ENCODE measurements at places on chromosomes 3 and 15. TPM values are rescaled to one million over a fixed set of nuclear protein-coding genes. Genes with fewer than 3 reads are reported as not detected.

Gene CAMP
- total RNA-seq = not detected

Gene WWTR1
- total RNA-seq = 47.7 TPM

DNA sequence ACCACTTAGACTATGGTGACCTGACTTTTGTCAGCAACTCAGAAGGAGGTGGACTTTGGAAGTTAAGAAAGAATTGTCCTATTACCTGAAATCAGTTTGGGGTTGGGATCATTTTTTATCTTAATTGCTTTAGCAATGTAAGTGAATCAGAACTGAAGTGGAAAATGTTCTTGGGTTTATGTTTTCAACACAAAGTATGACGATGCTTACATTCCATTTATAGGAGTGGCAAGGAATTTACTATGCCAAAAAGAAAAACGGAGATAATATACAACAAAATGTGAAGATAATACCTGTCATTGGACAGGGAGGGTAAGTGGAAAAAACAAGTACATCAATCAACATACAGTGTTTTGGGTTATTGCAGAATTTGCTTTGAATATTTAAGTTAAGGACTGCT lies 116.1 kb downstream of the PDE8A start:
- peak; percentile 48 for DNase-seq

- no peak for DNase-seq
Observed at GRCh38 chr3:138199851-138200250, 12.8 kb downstream of the ARMC8 start.

- DNase-seq = no peak
Observed at GRCh38 chr3:186476541-186476940, 67.6 kb downstream of the CRYGS start.

Gene ADAMTS7
- total RNA-seq = 17.4 TPM

DNA sequence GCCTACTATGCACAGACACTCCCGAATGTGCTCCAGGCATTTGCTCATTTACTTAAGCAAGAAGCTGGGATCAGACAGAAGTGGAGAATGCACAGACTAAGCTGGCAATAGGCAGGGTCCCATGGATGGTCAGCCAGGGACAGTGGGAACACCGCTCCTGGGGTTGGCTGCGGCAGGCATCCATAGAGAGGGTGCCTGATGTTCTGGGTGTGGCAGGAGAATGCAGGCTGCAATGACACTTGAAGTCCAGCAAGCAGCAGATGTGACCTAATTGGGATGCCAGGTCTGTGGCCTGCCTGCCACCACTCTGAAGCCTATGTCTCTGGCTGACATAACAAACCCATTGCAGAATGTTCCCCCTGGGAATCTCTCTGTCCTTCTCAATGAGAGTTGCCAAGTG lies 40.2 kb upstream of the SLC6A11 start:
- DNase-seq = no peak

DNA sequence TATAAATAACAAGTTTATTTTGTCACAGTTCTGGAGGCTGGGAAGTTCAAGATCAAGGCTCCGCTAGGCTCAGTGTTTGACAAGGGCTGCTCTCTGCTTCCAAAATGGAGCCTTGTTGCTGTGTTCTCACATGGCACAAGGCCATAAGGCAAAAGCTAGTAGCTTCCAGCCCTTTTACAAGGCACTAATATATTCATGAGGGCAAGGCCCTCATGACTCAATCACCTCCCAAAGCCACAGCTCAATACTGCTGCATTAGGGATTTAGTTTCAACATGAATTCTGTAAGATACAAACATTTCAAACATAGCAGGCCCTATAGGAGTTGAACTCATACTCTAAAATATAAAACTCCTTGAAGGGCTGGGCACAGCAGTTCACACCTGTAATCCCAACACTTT lies 30.2 kb downstream of the ZBTB11 start:
- DNase-seq = peak; percentile 47

Gene IL20RB
- 1.6 TPM for total RNA-seq

DNA sequence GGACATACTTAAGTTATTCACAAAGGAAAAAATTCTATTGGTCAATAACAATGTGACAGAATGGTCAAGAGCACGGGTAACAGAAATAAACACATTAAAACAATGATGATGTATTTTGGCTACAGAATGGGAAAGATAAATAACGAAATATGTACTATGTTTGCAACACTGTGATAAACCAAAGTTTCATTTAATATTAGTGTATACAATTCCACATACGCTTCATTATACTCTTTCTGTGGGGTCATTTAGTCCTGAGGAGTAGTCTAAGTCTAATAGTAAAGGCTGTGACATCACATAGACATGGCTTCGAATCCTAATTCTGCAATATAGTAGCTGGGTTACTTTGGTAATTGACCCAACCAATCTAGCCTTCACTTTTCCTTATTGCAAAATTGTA lies 408.3 kb downstream of the MCTP2 start:
- no peak for DNase-seq

Gene SCN5A
- total RNA-seq = 0.43 TPM

Gene SPTSSB
- not detected for total RNA-seq

- DNase-seq = peak; percentile 32
Observed at GRCh38 chr3:177051411-177051810, 145.9 kb downstream of the TBL1XR1 start.

- DNase-seq = no peak
Observed at GRCh38 chr3:170772175-170772574, 97.8 kb downstream of the RPL22L1 start.

Gene SI
- total RNA-seq = not detected

Gene TRAT1
- total RNA-seq = not detected

- no peak for DNase-seq
Observed at GRCh38 chr3:177689077-177689476, 491.8 kb upstream of the TBL1XR1 start.

DNA sequence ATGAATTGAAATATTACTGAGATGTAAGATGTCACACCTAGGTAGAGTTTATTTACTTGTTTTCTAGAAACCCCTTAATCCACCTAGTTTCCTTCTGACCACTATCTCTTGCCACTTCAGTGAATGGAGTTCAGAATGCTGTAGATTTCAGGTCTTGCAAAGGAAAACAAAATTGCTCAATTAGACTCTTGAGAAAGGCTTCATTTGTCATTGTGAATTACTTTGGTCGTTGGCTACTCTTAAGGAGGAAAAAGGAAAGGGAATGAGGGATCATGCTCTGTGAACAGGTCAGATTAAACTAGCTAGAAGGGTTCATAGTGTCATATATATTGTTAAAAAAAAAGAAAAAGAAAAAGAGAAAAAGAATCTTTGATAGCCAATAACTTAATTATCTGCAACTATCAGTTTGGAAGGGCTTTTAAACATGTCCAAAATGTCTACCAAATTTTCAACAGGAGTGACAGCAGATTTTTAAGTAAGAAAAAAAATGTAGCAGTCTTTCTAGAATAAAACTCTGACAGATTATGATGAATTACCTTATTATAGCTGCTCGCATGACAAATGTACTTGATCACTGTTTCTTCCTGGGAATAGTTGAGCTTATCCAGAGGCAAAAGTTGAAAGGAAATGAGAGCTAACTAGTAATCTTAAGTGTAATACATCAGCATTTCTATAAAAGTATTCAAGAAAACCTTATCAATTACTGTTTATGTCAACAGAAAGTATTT lies 543.5 kb downstream of the CADM2 start:
- DNase-seq = no peak

- no peak for DNase-seq
Observed at GRCh38 chr15:57696146-57696545, 10.4 kb upstream of the POLR2M start.

GRCh38 chr3:48092270-48092669 lies 76.1 kb upstream of the MAP4 start:
- peak; percentile 40 for DNase-seq

Gene IQCF5
- not detected for total RNA-seq

DNA sequence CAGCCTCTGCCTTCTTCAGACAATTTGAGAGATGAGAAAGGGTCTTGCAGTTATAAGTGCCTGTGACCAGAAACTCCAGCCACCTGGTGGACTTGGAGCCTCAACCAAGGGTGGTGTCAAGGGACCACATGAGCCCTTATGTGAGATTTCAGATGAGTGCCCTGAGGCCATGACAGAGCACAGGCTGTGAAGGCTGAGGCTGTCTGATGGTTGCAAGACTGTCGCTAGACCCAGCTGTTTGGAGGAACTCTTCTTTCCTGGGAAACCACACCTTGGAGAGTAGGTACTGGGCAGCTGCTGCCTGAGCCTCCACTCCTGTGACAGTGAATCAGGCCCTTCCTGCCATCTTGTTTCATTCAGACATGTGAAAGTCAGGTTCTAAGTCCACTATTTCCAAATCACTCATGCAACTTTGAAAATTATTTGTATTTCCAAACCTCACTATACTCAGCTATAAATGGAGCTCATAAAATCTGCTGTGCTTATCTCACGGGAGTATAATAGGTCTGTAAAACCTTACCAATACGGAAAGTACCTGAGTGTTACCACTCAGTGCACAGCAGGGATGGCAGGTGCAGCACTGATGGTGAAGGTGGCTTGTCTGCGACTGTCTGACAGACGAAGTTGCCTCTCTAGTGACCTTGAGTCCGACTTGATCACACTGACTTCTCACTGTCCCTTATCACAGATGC lies 99.4 kb downstream of the RPL39L start:
- no peak for DNase-seq

DNA sequence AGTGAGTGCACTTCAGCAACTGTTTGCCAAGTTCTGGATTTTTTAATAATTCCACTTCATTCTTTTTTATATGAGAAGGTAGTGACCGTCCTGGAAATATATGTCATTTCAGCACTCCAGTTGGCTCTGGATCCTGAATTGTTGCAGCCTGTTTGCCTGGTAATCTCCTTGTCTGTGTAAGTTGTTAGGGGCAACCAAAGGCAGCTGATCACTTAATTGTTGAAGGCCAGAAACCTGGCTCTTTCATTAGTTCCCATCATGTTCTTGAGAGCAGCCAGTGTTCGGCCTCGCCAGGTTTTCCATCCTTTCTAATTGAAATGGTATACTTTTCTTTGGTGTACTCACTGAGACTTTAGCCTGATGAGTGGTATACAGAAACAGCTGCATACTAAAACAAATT lies 168.6 kb downstream of the SOX2 start:
- DNase-seq = no peak

GRCh38 chr3:11602886-11603527 lies 40.7 kb downstream of the VGLL4 start:
- DNase-seq = no peak

Gene TRH
- total RNA-seq = not detected

DNA sequence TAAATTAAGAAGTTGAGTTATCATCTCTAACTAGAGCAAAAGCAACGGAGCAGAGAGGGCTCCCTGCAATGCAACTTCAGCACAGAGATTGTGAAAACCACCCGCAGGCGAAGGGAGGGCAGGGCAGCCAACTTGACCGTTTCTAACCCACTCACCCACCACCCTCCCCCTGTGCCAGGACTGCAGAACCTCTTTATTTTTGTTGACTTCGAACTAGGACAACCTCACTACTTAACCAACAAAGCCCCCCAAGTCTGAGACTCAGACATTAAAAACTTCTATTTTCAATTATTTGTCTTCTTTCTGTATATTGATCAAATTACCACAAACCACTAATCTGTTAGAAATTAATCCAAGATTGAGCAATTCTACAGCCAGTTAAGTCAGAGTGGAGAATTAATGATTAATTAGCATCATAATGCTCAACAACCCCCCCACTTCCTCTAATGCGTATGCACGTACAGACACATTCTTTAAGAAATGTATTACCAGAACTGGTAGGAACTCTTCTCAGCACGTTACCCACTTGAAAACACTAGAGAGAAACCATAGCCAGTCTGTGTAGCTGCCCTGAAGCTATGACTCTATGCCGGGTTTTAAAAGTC lies 2.0 kb downstream of the MGLL start:
- DNase-seq = peak; percentile 49

GRCh38 chr15:54836052-54836795 lies 360.5 kb downstream of the RSL24D1 start:
- no peak for DNase-seq

DNA sequence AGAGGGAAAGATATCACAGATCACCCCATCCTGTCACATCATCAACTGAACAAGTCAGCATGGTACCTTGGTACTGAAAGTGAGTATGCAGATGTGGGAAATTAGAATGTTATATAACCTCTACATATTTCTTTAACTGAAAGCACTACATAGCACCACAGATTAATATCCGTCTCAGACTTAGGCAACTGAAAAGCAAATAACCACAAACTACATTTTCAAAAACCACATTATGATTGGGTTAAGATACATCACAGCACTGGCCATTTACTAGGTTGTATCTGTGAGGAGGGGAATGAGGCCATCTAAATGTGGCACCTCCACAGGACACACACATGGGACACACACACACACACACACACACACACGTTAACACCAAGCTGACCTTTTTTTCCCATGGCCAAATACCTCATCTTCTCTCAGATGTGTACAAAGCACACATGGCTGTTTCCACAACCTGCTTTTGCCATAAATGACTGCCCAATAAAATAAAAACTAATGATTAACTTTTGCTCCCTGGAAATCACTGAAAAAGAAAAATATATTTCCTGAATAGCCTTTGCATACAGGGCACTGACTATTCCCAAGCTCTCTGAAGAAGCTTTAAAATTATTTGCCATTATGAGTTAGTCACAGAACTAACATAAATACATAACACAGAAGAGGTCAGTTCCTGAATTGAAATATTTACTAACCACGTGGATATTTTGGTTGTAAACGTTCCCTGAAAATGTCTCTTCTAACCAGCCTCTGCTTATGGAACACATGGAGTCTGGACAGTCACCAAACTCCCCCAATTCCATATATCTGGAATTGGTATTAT lies 60.1 kb downstream of the SUMF1 start:
- no peak for DNase-seq

Gene ALG3
- total RNA-seq = 28.7 TPM

DNA sequence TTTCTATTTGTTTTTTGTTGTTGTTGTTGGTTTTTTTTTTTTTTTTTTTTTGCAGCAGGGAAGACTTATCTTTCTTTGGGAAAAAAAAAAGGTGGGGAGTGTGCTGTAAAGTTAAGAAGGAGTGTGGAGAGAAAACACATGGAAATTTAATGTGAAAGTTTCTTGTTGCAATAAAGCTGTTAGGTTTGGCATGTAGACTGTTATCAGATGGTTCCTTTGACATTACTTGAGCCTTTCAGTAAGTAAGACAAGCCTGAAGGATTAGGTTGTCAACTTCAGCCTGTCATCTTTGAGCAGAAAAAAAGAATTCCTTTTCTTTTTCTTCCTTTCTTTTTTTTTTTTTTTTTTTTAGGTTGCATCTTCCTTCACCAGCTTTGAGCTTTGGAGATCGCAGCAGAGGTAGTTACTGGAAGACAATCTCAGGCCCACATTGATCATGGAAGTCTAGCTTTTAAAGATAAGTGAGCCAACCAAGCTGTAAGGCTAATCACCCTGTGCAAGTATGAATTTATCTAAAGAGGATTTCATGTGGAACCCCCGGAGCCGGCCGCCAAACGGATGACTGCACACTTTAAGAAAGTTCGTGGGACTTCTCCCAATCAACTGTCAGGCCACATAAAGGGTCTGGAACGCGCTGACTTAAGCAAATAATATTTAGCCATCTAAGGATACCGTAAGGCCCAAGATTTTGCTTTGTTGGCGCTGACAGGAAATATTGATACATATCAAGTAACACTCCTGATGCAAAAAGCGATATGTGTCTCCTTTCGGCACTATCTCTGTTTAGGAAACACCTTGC lies 1040.1 kb upstream of the NR2F2 start:
- DNase-seq = no peak

Gene CCR2
- total RNA-seq = not detected

- no peak for DNase-seq
Observed at GRCh38 chr3:94280958-94281357, 218.1 kb downstream of the NSUN3 start.

Gene A4GNT
- total RNA-seq = not detected

Gene ZPLD1
- 0.43 TPM for total RNA-seq

Gene THRB
- total RNA-seq = 5.2 TPM

- DNase-seq = peak; percentile 3
Observed at GRCh38 chr3:63207066-63207590, 71.0 kb upstream of the SYNPR start.
